Stimulated activated CD8-positive, alpha-beta memory T cell treated with anti-CD3 and anti-CD28 coated beads, Interleukin-4, amount 100 ng/mL, for 4 hours (primary cell): ENCODE measurements at places on chromosomes 5 and 9.

- DNase-seq: no peak
Measured at GRCh38 chr5:449151-449550, 6.2 kb downstream of the EXOC3 start.

- no peak for DNase-seq
Measured at GRCh38 chr9:78682216-78682615, 385.3 kb downstream of the PSAT1 start.

DNA sequence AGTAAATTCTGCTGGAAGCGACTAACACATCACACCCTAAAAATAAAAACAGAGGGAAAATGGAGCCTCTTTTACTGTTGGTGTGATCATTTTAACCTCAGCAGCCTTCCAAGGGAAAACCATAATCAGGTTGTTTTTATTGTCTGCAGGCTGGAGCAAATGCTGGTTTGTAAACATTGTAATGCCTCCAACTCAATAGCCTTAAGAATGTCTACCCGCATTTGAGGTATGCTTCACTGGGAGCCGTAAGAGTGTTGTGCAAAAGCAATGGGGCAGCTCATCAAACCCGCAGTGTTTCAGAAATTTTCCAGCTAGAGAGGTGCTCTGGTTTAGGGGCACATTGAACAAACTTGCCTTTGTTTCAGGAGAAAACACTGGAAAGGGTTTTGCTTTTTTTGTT lies 17.0 kb downstream of the NIM1K start:
- DNase-seq: no peak

DNA sequence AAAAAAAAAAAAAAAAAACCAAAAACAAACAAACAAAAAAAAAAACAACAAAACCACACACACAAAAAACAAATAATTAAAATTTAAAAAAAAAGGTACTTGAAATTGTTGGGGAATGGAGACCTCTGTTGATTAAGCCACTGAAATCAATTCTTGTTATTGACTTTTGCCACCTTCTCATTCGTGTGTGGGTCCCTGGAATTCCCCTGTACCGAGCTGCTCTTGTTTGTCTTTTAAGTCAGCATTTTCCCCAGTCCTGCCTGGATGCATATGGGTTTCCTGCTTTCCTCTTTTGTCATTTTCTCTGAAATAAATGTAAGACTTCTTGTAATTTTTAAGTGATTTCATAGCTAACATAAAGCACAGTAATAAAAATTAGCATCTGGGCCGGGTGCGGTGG lies 45.5 kb downstream of the GPBP1 start:
- DNase-seq: no peak

DNA sequence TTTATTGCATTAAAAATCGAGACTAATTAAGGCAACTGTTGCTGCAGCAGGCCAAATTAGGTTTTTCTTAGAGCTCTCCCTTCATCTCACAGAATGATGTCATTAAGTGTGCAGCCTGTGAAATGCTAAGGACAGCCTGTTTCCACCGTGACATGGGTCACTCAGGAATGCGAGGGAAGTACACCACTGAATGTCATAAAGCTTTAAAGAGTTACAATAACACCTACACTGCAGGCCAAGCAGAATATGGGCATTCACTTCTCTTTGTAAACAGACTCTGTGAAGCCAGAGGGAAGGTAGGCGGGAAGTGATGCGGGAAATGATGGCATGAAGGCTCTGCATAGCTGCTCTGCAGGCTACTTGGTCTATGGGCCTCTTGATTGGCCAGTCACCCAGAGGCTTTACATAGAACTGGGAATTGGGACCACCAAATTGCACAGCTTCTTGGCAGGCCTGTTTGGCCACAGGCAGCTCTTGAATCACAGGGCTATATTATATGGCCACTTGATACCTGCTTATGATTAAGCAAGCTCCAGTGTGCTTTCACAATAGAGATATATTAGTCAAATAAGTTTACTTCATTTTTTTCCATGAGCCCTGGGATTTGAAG lies 28.4 kb upstream of the AOPEP start:
- no peak for DNase-seq

GRCh38 chr5:5231576-5231975 lies 91.4 kb downstream of the ADAMTS16 start:
- DNase-seq: no peak

DNA sequence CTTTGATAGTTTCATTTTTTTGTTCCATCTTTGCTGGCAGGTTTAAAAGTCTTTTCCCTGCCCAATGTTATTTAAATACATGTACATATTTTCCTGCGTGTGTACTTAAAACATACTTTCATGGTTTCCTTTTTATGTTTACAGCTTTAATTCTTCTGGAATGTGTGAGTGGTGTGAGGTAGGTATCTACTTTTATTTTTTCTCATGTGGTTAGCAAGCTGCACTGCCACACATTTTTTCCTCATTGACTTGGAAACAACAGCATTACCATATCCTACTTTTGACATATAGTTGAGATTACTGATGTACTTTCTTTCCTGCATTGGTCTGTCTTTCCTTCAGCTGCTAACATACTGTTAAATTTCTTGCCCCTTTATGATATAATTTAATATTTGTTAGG lies 51.4 kb upstream of the COL15A1 start:
- DNase-seq: no peak

GRCh38 chr5:135214897-135215616 lies 181.0 kb upstream of the PITX1 start:
- DNase-seq: no peak

- no peak for DNase-seq
Measured at GRCh38 chr5:40475561-40475960, 204.2 kb upstream of the PTGER4 start.

- no peak for DNase-seq
Measured at GRCh38 chr5:123428521-123429220, 5.5 kb upstream of the CEP120 start.

DNA sequence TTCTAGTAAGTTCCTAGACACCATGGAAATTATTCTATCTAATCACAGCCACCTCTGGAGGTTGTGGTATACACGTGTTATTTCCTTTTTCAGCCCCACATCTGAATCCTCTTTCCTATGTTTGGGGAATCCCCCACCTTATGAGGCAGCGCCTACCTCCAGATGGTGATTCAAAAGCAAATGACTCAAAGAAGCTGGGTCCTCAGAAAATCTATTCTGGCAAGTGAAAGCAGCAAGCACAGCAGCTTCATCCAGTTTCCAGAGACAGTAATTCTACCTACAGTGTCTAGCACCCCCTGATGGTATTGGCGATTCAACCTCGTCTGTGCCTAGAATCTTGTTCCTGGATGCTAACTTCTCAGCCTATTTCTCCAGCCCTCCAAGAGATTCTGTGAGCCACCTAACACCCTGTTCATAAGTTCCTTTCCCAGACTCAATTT lies 43.0 kb downstream of the STRBP start:
- DNase-seq: peak; percentile 13

DNA sequence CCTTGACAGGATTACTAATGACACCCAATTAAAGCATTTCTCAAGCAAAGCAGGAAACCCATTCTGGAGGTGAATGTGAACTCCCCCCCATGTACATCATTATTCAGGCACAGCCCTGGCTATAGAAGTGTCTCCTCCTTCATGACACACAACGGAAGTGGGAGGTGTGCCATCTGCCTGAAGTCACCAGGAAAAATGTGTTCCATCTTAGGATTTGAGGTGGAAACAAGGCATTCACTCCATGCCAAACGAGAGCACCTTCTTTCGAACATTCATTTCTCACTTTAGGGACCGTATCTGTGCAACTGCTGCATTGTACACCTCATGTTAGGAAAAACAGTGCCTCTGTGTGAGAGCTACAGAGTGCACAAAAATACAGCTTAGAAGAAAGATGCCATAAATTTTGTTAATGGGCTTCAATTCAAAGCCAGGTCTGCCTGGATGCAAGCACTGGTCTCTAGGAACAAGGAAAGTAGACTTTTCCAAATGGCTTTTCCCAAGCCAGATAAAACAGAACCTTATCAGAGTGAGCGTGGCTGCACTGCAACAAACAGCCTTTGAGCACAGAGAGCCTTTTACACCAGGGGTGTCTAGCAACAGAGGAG lies 19.4 kb downstream of the GOLM1 start:
- DNase-seq: no peak

DNA sequence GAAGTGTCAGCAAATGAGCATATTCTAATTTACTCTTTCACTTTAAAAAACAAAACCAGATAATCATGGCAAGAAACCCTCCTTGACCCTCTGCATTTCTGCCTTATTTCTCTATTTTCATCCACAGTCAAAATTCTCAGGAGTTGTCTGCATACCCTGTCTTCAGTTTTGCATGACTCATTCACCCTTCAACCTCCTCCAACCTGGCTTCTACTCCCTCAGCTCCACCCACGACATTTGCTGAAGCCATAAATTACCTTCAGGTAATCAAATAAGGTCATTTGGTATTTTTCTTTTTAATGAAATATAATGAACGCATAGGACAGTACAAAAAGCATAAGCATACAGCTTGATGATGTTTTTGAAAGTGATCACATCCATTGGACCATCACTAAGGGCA lies 27.8 kb upstream of the SH3GL2 start:
- DNase-seq: no peak

DNA sequence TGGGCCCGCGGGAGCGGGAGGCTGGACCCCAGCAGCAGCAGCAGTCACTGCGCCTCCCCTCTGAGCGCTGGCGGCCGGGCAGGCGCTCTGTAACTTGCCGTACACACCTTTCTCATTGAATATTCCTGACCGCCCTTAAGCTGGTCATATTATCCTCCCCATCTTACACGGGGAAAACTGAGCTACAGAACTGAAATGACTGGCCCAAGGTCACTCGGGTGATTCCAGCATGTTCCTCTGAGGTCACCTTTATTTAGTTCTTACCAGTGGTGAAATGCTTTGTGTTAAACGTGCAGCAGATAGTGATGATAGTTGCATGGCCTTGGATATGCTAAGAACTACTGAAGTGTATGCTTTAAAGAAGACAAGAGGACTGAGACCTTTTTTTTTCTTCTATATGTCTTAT lies 607 bp downstream of the UQCRQ start:
- no peak for DNase-seq

DNA sequence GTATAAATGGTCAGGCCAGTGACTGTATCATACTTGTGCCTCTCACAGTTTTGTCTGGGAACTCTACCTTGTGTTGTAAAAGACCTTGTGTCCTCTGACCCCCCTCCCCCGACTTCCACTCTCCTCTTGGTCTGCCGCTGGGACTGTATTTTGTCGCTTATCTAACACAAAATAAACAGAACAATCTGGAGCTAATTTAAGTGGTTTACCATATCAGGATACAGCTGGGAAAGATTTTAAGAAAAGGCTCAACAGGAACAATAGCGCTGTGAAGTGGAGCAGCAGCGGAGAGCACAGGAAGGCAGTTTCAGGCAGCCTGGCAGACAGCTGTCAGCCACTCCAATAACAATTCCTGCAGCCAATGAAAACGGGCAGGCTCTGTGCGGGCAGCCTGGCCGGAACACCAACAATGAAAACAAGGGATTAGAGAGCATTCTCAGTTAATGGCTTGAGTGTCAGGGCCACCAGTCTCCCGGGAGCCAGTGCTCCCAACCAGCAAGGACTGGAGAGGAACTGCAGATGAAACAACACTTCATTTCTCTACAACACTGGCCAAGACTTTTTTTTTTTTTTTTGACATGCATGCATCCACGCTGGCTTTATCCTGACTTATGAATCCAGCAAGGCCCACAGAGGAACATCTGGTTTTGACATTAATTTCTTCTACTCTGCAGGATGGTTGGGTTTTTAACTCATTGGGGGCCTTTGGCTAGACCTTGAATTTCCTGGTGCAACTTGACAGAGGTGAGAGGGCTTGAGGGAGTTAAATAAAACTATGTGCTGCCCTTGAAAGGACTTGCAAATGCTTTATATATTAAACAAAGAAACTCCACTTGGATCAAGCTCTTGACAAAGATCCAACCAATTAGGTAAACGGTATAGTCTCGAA lies 76.7 kb downstream of the ARSB start:
- no peak for DNase-seq

GRCh38 chr9:84807870-84808390 lies 138.4 kb downstream of the NTRK2 start:
- no peak for DNase-seq

- no peak for DNase-seq
Measured at GRCh38 chr5:9739135-9739534, 109.0 kb upstream of the TAS2R1 start.

GRCh38 chr5:72222521-72222920 lies 97.5 kb downstream of the MRPS27 start:
- DNase-seq: no peak

DNA sequence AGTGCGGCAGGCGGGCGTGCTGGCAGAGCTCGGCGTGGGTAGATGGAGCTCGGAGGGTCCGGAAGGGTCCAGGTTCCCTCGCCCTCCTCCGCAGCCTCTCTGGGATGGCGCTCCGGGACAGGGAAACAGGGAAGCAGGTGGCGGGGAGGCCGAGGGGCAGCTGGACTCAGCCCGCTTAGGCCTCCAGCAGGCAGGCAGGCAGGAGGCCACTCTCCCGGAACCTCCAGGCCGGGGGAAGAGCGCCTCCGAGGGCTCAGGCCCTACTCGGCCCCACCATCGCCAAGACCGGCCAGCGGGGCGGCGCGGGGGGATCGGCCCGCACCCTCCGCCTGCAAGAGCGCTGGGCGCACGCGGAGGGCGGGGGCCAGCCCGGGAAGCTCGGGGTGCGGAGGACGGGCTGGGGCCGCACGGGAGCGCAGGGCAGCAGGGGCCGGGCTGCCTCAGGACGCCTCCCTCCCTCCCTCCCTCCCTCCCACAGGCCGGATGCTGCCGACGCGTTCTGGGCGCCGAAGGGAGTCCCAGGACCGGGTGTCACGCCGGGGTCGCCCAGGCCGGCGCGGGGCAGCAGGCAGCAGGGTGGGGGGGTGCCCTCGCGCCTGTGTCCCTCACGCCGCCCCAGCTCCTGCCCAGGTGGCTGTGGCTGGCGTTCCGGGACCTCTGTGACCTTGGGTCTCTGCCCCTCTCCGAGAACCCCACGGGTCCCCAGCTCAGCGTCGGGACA lies 977 bp downstream of the MGAT4B start:
- DNase-seq: no peak

DNA sequence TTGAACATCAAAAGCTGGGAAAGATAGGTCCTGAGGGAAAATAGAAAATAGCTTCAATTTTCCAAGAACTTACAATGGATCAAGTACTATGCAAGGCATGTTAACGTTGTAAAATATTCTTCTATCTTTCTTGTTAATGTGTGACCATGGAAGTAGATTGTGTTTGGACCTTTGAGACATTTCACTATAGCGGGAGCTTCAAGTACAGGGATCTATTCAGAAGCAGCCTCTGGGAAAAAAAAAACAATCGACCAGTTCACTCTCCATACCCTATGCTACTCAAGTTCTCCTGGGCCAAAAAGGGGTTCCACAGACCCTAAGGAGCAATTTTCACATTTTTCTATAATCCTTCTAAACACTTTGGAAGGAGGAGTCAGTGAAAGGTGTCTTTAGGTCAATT lies 54.1 kb upstream of the ATP10B start:
- no peak for DNase-seq

- DNase-seq: no peak
Measured at GRCh38 chr9:93301291-93301811, 117.4 kb downstream of the WNK2 start.
